Stimulated activated CD8-positive, alpha-beta memory T cell treated with anti-CD3 and anti-CD28 coated beads, Interleukin-7, amount 100 ng/mL, for 48 hours (primary cell): ENCODE measurements at places on chromosomes 5 and 9.

GRCh38 chr5:66197764-66198405 lies 53.8 kb downstream of the SREK1 start:
- DNase-seq: no peak

DNA sequence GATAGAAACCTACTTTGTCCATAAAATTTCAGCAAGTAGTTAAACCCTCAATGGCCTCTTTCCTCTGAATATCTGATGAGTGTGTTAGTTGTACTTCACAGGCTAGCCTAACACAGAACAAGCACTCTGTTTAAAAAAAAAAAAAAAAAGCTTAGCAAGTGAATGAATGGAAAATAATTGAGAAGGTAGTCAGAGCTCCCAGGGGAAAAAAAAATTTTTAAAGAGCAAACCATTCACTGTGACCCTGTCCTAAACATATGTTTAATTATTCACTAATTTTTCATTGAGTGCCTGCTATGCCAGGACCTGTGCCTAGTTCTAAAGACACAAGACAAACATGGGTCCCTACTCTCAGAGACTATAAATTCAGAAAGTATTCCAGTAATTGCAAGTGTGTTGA lies 69.3 kb downstream of the SH3RF2 start:
- no peak for DNase-seq

DNA sequence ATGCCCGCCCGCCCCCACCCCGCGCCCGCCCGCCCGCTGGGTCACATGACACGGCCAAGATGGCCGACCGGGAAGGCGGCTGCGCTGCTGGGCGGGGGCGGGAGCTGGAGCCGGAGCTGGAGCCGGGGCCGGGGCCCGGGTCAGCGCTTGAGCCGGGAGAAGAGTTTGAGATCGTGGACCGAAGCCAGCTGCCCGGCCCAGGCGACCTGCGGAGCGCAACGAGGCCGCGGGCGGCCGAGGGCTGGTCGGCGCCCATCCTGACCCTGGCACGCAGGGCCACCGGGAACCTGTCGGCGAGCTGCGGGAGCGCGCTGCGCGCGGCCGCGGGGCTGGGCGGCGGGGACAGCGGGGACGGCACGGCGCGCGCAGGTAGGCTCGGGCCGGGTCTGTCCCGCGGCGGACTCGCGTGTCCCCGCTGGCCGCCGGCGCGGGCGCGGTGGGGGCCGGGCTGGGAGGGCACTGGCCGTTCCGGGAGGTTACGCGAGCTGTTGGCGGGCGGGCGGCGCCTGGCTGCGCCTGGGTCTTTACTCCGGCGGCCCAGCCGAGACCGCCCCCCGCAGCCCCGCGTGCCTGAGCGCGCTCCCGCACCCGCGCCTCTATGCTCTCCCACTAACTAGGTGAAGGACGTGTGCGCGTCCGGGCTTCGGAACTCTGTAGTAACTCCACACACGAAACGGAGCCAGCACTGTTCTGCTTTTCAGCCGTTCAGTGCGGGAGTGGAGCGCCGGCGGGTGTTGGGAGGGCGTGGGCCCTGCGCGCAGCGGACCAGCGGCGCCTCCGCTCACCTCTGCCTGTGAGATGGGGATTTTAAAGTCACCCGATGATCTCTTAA lies at the start of gene RUFY1:
Gene RUFY1 (plus strand): TSS at position 44 of the 832 bp plus-strand sequence. CDS start 16 bp downstream, at position 60.
- DNase-seq: peak; percentile 75

- DNase-seq: peak; percentile 6
Measured at GRCh38 chr9:135085830-135086546, 1.5 kb upstream of the OLFM1 start.

DNA sequence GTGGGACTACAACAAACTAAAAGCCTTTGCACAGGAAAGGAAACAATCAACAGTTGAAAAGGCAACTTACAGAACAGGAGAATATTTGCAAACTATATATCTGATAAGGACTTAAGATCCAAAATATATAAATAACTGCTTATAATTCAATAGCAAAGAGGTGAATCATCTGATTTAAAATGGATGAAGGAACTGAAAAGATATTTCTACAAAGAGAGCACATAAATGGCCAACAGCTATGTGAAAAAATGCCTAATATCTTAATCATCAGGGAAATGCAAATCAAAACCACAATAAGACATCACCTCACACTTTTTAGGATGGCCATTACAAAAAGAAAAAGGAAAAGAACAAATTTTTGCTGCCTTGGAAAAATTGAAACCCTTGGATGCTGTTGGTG lies 100.4 kb downstream of the LURAP1L start:
- no peak for DNase-seq

DNA sequence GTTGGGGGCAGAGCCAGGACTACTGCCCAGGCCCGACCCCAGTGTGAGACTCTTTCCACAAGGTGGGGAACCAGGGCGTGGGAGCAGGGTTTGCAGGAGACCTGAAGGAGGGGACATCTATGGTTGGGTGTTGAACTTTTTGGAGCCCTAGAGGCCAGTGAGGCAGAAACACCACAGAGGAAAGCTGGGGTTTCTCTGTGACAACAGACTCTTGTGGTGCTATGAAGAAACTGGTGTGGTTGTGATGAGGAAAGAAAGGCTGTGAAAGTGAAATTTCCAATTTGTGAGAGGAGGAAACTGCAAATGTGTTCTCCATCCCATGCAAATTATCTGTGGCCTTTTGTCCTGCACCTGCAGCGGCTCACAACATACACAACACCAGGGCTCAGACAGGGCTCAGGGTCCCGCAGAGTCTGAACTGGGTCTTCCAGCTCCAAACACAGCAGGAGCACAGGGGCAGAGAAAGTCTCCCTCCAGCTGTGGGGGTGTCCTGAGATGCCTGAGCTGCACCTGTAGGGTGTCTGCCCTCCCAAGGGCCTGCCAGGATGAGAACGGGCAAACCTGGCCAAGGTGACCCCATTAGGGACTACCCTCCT lies 51.4 kb upstream of the GRHPR start:
- no peak for DNase-seq
